ENCODE measurements at places on chromosomes 7 and 10.

DNA sequence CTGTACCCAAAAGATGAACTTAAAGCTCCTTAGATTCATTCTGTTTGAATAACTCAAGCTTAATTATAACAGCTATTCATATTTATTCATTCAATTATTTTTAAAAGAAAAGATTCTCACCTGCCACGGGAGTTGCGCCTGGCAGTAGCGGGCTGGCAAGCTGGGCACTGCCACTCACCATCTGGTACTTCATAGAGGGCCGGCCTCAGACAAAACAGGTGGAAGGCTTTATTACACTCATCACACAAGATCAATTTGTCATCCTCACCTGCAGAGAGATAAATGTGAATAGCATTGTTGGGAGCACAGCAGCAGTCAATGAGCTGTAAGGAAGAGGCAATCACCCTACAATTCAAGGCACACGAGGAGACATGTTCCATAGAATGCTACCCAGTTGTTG, 15.8 kb downstream of the FZD9 start:
- no peak for DNase-seq

DNA sequence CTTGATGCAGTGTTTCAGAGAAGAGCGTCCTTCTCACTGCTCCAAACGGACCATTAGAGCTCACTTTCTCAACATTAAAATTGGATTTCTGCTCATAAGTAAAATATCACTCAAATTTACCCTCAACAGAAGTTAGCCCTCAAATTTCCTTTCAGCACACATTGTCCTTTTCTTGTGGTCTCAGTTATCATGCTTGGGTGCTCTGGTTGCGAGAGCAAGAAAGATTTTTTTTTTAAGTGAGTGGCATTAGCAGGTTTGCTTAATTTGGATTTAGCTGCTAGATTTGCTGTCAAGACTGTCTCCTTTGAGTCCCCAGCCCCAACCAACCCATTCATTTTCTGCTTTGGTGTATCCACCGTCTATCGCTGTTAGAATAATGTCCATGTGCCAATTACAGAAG, 2.6 kb upstream of the CH25H start:
- no peak for DNase-seq

- no peak for DNase-seq
These were observed 203.5 kb downstream of the CHCHD3 start for GRCh38 chr7:132878204-132878919.

- DNase-seq: peak; percentile 26
These were observed 27.9 kb downstream of the MTURN start for GRCh38 chr7:30162622-30163124.

DNA sequence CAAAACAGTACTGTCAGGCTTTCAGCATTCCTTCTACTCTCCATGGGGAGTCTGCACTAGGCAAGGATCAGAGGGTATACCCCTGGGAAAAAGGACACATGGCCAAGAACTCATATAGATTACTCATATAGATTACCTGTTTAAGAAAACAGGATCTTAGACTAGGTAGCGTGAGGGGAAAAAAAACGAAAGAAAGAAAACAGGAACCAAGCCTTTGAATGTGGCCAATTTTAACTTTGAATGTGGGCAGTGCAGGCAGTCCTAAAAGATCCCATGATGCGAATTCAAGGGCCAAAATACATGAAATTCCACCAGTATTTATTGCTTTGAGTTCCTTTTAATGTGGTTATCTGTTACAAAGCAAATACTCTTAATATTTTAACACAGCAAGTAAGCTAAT, 108.6 kb upstream of the TAC1 start:
- no peak for DNase-seq

- peak; percentile 65 for DNase-seq
These were observed 20.1 kb downstream of the LDB3 start for GRCh38 chr10:86688398-86688921.
